Stimulated activated CD4-positive, alpha-beta T cell treated with anti-CD3 and anti-CD28 coated beads, TNF-alpha, amount 100 ng/mL, for 48 hours (primary cell): ENCODE measurements at places on chromosomes 12 and 14.

- peak; percentile 50 for DNase-seq
Measured at GRCh38 chr12:109775172-109775881, 57.9 kb downstream of the TRPV4 start.

DNA sequence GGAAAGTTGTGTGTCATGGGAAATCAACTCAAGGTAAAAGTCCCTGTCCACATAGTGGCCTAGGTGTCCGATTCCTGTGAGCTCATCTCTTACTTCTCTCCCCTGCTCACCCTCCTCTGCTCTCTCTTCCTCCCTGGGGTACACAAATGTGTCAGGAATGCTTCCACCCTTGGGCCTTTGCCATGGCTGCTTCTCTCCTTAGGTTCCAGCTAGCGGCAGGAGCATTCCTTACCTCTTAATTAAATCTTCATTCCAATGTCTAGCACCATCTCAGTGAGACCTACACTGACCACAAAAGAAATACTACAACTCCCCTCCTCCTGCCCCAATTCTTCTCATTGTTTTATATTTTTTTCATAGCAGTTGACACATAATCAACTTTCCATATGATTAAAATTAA lies 298.6 kb downstream of the PDZRN4 start:
- DNase-seq, result no peak

GRCh38 chr14:35403114-35403602 lies 1.4 kb downstream of the NFKBIA start:
- no peak for DNase-seq

DNA sequence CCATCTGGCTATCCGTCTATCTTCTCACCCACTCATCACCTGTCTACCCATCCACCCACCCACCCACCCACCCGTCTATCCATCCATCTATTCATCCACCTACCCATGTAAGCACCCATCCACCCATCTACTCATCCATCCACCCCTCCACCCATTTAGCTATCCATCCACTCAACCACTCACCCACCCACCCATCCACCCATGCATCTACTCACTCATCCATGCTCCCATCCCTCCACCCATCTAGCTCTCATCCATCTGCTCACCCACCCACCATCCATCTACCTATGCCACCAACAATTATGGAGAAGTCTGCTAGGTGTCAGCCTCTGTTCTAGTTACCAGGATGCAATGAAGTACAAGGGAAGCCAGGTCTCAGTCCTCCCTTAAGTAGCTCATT lies 11.1 kb downstream of the TNFAIP2 start:
- DNase-seq, result no peak

GRCh38 chr14:100673085-100673806 lies 53.4 kb upstream of the DLK1 start:
- no peak for DNase-seq

- no peak for DNase-seq
Measured at GRCh38 chr12:25284024-25284423, 33.3 kb upstream of the KRAS start.

DNA sequence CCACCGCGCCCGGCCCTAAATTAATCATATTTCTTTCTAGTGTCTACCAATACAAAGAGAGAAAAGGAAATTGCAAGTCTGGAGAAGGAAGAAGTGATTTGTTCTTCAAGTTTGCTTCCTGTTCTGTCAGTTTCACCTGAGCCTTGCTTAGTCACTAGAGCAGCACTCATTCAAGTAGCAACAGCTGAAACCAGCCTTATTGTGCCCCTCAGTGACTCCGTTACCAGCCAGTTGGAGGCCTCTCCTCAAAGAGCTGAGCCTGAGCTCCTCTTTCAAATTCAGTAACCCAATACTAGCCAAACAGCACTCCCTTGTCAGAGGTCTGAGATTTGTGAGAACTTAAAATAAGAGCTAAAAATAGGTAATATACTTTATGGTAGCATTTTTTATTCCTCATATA lies 17.4 kb downstream of the PAWR start:
- no peak for DNase-seq

GRCh38 chr12:69919495-69919894 lies 94.5 kb downstream of the MYRFL start:
- no peak for DNase-seq
